Lung (tissue), 17 donors: ENCODE measurements at places on chromosomes 3 and 15.

GRCh38 chr15:31571676-31572075, 245.0 kb downstream of the KLF13 start:
- H3K27me3 ChIP-seq = no peaks in the 10 kb centered on the region
- H3K4me3 ChIP-seq = no peak overlapping the region
- no peak overlapping the region for H3K27ac ChIP-seq

DNA sequence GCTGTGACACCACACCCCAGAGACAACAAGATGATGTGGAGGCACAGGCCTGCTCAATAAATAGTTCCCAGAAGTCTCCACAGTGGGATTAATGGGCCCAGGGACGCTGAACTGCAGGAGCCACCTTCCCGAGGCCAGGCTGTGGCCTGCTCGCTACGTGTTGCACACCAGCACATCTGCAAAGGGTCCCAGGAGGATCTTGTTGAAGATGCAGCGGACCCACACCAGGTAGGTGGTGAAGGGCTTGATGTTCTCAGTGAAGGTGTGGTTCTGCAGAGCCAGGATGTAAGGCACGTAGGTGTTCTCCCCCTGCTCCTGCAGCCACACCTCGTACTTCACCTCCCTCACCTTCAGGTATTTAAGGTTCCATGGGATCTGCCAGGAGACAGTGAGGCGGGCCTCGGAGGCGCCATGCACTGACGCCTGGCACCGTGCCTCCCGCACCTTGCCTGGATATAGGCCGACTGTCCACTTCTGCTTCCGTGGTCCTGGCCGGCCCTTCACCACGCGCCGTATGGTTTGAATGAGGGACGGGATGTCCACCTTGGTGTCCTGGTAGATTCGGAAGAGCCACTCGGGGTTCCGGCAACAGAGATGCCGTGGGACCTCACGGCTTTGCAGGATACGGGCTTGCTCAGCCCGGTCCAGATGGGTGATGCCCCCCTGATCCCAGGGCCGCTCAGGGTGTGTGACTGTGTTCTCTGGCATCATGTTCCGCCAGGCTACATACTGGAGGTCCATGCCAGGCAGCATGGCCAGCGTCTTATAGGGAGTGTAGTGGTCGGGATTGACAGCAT, 26.1 kb downstream of the POMGNT2 start:
- no peak overlapping the region for H3K4me3 ChIP-seq
- DNase-seq = no peak
- peaks cover 8% of the 10 kb centered on the region for H3K36me3 ChIP-seq
- no peak overlapping the region for H3K27ac ChIP-seq

DNA sequence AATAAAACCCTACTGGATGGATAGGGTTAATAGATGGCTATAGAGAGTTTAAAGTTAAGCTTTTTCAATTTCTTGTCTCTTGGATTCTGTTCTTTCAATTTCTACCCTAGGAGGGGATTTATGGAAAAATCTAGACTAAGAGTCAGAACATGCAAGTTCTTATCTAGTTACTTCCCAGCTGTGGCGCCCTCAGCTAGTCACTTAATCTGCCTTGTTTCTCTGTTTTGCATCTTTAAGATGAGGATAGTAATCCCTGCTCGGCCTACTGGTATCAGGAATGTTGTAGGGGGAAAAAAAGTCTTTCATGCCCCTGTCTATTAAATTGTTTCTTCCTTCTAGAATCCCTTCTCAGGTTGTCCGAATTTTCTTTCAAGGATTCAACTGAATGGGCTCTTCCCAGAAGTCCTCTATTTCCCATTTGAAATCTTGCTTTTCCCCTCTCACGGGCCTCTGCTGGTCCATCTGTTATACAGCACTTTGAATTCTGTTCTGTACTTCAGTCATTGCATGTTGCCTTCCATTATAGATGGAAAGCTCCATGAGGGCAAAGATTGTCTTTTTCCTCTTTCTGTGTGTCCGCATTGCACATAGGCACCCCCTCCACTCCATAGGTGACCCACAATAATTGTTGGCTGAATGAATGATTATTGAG, 4.4 kb downstream of the KCTD6 start:
- no peak overlapping the region for H3K27ac ChIP-seq
- no peak overlapping the region for H3K4me3 ChIP-seq
- peak; percentile 33 for DNase-seq
- H3K27me3 ChIP-seq = no peaks in the 10 kb centered on the region
- no peaks in the 10 kb centered on the region for H3K36me3 ChIP-seq

- H3K4me1 ChIP-seq = peaks cover 37% of the 10 kb centered on the region
- peak; percentile 78 for DNase-seq
- no peaks in the 10 kb centered on the region for H3K27me3 ChIP-seq
- no peak overlapping the region for H3K27ac ChIP-seq
- no peak overlapping the region for H3K4me3 ChIP-seq
These were observed 106.6 kb downstream of the TOP2B start for GRCh38 chr3:25558121-25558520.

DNA sequence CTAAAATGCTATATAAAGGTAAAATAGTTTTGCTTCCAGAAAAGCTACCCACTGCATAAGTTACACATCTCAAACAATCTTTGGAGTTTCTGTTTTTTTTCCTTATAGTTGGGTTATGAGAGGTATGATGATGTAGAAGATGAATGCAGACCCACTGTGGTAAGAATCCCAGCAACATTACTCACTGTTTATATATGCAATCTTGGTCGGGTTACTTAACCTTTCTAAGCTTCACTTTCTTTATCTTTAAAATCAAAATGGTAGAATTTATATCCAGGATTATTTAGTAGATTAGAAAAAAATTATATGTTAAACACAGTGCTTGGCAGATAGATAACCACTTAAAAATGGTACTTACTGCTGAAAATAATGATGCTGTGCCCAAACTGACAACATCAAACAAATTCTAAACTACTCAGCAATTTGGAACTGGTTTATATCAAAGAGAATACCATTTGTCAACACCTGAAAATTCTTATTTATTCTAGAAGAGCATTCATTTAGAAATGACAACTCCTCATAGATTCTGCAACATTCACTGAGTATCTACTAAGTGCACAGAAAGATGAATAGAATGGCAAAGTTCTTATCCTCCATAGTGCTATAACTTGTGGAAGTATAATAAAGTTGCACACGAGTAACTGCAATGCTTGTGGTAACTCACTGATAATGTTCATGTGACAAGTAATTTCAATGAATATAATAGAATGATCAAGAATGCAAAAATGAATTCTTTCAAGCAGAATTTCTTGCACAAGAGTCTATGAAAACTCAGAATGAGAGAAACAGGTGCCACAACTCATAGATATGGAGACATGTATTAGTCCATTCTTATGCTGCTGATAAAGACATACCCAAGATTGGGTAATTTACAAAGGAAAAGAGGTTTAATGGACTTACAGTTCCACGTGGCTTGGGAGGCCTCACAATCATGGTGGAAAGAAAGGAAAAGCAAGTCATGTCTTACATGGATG, 129.0 kb upstream of the SLC7A14 start:
- H3K27me3 ChIP-seq = no peaks in the 10 kb centered on the region
- peaks cover 3% of the 10 kb centered on the region for H3K4me1 ChIP-seq

GRCh38 chr3:143596957-143597642, 251.2 kb downstream of the SLC9A9 start:
- no peak overlapping the region for H3K4me3 ChIP-seq
- H3K36me3 ChIP-seq = no peaks in the 10 kb centered on the region
- no peak overlapping the region for H3K27ac ChIP-seq
- peaks cover 21% of the 10 kb centered on the region for H3K4me1 ChIP-seq
- no peak for DNase-seq
- no peaks in the 10 kb centered on the region for H3K27me3 ChIP-seq

- H3K4me1 ChIP-seq = peaks cover 3% of the 10 kb centered on the region
- H3K27me3 ChIP-seq = no peaks in the 10 kb centered on the region
- DNase-seq = peak; percentile 13
- H3K27ac ChIP-seq = no peak within 1 kb of the TSS
- H3K36me3 ChIP-seq = no peaks in the 10 kb centered on the region
These were observed at the start of gene ZBED2 for GRCh38 chr3:111595232-111595631. ZBED2 (minus strand) TSS chr3:111595346; CDS start chr3:111594201, 1,145 bp downstream.

DNA sequence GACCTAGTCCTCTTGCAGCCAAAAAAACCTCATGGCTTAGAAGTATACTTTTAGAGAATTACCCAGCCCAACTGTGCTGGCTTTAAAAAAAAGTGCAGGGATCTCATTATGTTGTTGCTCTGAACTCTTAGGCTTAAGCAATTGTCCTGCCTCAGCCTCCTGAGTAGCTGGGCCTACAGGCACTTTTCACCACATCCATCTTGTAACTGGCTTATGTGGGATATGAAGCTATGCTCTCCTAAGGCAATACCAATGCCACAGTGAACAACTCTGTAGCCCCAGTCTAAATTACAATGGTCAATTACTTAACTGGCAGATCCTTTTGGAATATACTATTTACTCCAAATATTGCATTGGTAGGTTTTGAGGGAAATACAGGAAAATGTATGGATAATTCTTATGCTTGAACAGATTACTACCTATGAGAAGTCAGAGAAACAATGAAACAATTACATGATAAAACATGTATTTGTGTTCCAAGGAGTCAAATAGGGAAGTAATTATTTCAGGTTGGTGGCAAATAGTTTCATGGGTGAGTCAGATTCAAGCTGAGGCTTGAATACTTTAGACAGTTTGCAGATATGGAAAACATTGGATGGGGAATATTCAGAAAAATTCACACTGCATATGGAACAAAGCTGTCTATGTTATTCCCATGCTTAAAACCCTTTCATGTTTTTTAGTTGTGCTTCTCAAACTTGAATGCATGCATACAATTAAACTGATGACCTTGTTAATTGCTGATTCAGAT, 34.6 kb upstream of the GPR149 start:
- no peaks in the 10 kb centered on the region for H3K36me3 ChIP-seq
- H3K27me3 ChIP-seq = no peaks in the 10 kb centered on the region
- no peak for DNase-seq
- no peaks in the 10 kb centered on the region for H3K4me1 ChIP-seq
- H3K27ac ChIP-seq = no peak overlapping the region
- H3K4me3 ChIP-seq = no peak overlapping the region

- peaks cover 16% of the 10 kb centered on the region for H3K36me3 ChIP-seq
- H3K27ac ChIP-seq = no peak overlapping the region
- no peak for DNase-seq
- H3K4me1 ChIP-seq = no peaks in the 10 kb centered on the region
These were observed 36.5 kb downstream of the DET1 start for GRCh38 chr15:88509964-88510363.

GRCh38 chr3:119338754-119339153, 44.6 kb downstream of the ARHGAP31 start:
- no peak for DNase-seq
- H3K36me3 ChIP-seq = peaks cover 3% of the 10 kb centered on the region
- no peak overlapping the region for H3K27ac ChIP-seq
- no peak overlapping the region for H3K4me3 ChIP-seq
- H3K27me3 ChIP-seq = no peaks in the 10 kb centered on the region

DNA sequence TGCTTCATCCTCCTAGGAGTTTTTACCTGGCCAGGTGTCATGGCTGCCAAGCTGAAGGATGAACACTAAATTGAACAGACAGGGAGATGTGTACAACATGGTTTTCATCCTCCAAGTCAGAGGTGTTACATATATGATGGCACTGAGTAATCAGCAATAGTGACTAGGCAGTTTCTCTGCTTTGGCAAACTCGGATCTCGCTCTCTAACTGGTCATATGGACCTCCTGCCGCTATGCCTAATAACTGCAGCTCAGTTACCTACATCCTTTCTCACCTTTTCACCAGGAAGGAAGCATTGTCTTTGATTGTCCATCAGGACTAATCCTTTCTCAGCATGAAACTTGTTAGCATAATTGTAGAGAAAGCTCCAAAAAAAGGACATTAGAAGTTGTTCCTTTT, 175.9 kb upstream of the PLSCR5 start:
- no peaks in the 10 kb centered on the region for H3K36me3 ChIP-seq
- H3K27ac ChIP-seq = no peak overlapping the region
- H3K27me3 ChIP-seq = no peaks in the 10 kb centered on the region
- no peak overlapping the region for H3K4me3 ChIP-seq
- DNase-seq = no peak

DNA sequence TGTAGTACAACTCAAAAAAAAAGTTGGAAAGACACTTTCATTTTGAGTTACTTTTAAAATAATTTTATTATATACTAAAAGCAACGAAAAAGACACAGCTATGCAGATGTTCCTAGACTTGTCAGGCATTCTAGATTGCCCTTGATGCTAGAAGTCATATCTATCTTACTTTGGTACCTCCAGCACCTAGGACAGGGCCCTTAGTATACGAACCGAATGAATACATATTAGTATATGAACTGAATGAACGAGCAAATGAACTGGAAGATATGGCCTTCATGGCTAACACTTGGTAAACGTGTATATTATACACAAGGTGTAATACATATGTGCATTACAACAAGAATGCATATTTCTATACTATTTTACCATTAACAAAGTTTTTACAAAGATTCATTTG, 24.1 kb downstream of the ATP13A5 start:
- no peaks in the 10 kb centered on the region for H3K36me3 ChIP-seq
- no peak overlapping the region for H3K27ac ChIP-seq
- no peak for DNase-seq
- H3K4me3 ChIP-seq = no peak overlapping the region
- no peaks in the 10 kb centered on the region for H3K4me1 ChIP-seq
- H3K27me3 ChIP-seq = no peaks in the 10 kb centered on the region

DNA sequence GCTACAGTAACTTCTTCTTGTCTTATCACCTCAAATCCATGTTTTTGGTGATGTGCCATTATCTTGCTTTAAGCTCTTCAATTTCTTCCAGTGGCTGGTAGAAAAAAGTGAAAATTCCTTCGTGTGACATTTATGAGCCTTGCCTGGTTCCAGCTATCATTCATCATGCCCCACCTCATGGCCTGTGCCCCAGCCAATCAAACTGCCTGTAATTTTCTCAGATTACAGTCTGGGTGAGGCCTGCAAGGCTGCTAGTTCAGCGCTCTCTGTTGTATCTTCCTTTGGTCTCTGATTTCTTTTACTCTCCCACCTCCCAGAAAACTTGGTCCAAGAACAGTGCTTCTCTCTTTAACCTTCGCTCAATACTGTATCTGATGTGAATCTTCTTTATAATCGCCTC, 249.3 kb upstream of the ZNF717 start:
- DNase-seq = no peak
- no peaks in the 10 kb centered on the region for H3K36me3 ChIP-seq
- H3K27ac ChIP-seq = no peak overlapping the region
- H3K27me3 ChIP-seq = no peaks in the 10 kb centered on the region

- H3K36me3 ChIP-seq = no peaks in the 10 kb centered on the region
- H3K4me1 ChIP-seq = no peaks in the 10 kb centered on the region
- no peak for DNase-seq
These were observed 55.0 kb upstream of the SOX14 start for GRCh38 chr3:137709011-137709601.
